ENCODE measurements at places on chromosomes 12 and 14.

GRCh38 chr14:92785667-92786426 lies 8.3 kb upstream of the GOLGA5 start:
- DNase-seq, result no peak

- no peak for DNase-seq
These were observed 13.5 kb downstream of the COQ5 start for GRCh38 chr12:120515496-120515895.

- DNase-seq, result no peak
These were observed 739 bp upstream of the PAX9 start for GRCh38 chr14:36660736-36661505.

- DNase-seq, result no peak
These were observed 122.2 kb downstream of the DAAM1 start for GRCh38 chr14:59310633-59311032.

All from activated T-helper 1 cell treated with Interleukin-2 at 50 U/mL for 16 hours (primary cell).